GM12892 (cell line): ENCODE measurements at places on chromosomes 12 and 14.
A peak's percentile ranks its signal among the peaks of the same experiment; 100 is the strongest.

GRCh38 chr12:50533971-50534370, 29.2 kb downstream of the DIP2B start:
- DNase-seq = no peak

DNA sequence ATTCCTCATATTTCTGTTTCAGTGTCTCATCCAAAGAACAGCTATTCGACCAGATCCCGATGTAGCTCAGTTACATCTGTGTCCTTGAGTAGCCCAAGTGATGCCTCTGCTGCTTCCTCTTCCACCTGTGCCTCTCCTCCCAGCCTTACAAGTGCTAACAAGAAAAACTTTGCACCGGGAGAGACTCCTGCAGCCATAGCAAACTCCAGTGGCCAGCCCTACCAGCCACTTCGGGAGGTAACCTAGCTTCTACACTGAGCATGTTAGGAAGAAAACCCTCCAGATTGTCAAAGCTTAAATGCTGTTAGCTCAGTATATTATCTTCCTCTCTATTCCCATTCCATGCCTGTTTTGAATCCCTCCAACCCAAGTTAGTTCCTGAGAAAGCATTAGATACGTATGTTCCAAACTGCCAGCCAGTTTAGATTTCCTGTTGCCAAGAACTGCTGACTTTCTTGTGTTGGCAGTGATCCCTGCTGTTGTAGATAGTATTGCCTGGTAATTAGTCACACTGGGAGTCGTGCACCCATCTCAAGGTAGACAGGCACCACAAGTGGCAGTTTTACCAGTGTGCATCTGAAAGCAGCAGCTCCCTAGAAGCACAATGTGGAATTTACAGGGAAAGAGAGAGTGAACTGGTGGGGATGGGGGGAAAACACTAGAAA, 14.0 kb upstream of the KCNH3 start:
- no peak for DNase-seq

DNA sequence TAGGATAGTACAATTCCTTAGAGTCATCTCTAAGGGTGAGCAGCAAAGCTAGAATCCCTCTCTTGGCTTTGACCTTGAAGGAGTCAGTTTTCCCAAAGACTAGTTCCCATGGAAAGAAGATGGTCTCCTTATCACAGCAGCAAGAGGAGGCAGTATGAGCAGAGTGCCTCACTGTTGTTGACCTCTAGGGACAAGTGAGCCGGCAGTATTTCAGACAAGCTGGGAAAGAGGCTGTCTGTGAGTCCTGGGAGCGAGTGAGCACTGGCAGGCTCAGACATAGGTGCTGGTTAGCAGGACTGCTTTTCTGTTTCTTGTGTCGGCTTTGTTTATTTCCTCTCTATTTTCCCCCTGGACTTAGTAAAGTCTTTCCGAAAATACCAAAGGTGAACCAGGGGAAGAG, 60.7 kb downstream of the NTF3 start:
- DNase-seq = no peak

GRCh38 chr14:91361233-91361811, 56.3 kb downstream of the CCDC88C start:
- DNase-seq = no peak

GRCh38 chr12:94326727-94327126, 132.9 kb downstream of the CEP83 start:
- no peak for DNase-seq

DNA sequence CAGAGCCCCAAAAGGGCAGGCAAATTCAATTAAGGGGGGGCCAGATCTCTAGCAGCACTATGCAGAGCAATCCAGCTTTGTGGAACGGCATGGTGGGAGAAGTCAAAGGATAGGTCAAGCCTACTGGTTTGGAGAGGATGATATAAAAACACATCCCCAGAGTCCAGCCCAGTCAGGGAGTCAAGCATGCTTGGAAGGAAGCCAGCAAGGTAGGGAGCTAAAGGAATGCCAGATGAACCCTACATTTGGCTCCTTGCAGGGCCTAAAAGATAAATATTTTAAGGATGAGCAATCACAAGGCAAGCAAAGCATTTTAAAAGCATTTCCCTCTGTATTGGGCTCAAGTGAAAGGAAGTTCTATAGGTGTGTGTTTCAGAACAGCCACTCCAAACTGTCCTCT, 21.4 kb downstream of the KCTD10 start:
- DNase-seq = no peak

DNA sequence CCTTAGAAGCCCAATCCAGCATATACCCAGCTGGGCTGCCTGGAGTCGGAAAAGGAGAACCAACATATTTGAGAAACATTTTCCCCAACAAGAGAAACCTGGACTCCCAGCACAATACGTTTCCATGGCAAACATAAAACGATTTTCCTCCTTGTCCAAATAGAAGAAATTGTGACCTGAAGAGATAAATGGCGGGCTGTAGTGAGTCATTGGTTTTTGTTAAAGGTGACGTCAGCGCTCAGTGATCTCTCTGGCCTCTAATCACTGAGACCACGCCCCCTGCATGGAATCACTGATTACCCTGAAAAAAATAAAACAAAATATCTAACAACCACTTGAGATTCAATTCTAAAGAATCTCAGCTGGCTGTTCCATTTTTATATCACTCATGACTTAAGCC, 6.0 kb downstream of the CCDC60 start:
- DNase-seq = no peak

DNA sequence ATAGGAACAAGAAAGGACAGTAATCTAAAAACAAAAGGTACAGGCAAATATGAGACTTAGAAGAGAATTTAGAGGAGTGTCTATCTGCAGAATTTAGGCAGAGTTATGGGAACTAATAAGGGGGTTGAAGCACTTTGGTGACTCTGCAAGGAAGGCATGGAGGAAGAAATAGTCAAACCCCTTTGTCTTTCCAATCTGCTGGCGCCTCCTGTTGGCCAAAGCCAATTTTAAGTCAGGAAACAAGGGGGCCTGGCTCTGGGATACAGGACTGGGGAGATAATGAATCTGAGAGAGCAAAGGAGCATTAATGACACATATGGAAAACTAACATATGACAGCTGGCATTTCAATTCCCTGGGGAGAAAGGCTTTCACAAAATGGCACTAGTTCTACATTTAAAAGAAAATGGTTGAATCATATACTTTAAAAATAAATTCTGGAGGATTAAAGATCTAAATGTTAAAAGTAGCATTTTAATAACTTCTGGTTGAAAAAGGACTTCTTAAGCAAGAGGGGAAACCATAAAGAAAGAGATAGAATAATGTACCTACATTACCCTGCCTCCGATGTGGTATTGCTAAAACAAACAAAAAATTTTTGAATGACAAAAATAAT, 48.5 kb upstream of the CSRP2 start:
- peak; percentile 14 for DNase-seq

- no peak for DNase-seq
Observed at GRCh38 chr12:92237762-92238523, 92.3 kb upstream of the BTG1 start.

GRCh38 chr14:90777830-90778485, 38.3 kb downstream of the TTC7B start:
- no peak for DNase-seq

DNA sequence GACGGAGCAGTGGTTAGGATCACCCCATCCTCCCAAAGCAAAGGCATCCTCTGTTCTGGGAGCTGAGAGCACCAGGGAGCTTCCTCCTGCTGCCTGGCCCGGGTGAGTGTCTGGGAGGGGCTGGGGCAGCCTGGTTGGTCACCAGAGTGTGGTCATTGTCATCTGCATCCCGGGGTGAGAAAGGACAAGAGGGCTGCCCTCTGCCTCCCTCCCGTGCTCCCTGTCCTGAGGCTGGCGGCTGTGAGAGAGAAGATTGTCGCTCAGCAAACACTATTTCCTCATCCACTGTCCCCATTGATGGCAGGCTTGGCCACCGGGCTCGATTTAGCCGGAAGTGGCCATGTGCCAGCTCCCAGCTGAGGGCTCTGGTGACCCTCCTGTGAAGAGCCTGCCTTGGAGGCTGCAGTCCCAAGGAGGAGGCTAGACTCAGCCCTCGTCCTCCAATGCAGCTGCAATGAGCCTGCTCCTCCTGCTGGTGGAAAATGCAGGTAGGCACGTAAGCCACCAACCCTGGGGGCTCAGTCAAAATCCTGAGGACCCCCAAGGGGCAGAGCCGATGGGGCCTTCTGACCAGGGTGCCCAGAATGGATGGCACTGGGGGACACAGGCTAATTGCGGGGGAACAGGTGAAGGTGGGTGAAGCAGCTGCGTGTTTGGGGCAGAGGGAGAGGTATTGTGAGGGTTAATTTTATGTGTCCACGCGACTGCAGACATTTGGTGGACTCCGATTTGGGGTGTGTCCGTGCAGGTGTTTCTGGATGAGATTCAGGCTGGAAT, 155.7 kb downstream of the KIF26A start:
- no peak for DNase-seq

- no peak for DNase-seq
Observed at GRCh38 chr12:115657081-115658013, 620.1 kb downstream of the MED13L start.

GRCh38 chr12:15984097-15984800, 73.1 kb downstream of the DERA start:
- DNase-seq = no peak

- DNase-seq = no peak
Observed at GRCh38 chr12:14723763-14724162, 27.4 kb upstream of the GUCY2C start.

GRCh38 chr14:100554082-100554677, 33.0 kb downstream of the BEGAIN start:
- no peak for DNase-seq

- no peak for DNase-seq
Observed at GRCh38 chr14:30125322-30125979, 197.8 kb upstream of the PRKD1 start.

GRCh38 chr12:100463661-100464060, 10.0 kb upstream of the NR1H4 start:
- DNase-seq = no peak

DNA sequence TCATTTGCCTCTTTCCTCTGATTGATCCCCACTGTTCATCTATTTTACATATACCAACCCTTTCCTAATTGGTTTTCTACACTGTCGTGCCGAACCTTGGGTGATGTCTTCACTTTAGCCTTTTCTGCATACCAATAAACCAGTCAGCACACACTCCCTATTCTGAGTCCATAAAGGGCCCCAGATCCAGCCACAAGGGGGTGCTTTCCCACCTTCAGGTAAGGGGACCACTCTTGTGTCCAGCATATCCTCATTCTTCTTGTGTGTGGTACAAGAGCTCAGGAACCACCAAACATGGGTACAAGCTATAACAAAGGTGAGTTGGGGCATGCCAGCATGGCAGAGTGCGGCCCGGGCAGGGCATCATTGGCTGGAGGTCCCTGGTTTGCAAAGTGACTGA, 859.8 kb downstream of the FSCB start:
- no peak for DNase-seq
